Fibroblast of skin of right biceps (primary cell): ENCODE measurements at places on chromosomes 1 and 21.

DNA sequence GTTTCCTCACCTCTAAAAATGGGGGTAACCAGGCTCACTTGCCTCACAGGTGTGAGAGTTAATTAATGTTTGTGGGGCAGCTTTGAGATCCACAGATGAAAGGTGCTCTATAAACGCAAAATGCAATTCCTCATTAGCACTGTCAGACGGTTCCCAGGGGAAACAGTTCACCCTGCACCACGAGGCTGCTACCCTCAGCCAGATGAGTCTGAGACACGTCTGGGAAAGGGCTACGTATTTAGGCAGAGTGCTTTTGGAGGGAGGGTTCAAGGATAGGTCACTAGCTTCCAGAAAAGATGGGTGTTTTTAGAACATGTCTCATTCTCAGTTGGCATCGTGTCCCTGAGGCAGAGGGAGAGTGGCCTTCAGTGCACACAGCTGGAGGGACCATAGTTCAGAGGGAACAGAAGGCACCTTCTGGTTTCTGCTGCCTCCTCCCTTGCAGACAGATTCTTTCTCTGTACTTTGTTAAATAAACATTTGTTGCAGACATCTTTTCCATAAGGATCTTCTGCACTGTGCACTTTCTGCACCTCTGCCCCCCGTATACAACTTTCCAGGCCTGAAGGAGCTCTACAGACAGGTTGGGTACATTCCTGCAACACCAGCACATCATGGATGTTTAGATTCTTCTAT is 139.9 kb downstream of the CLIC6 start:
- DNase-seq, result peak; percentile 84

GRCh38 chr1:52141513-52142219 is at the start of gene ZFYVE9:
TSS of gene ZFYVE9 (plus strand) at chr1:52142089. CDS start at chr1:52233207, 91,118 bp downstream.
- peak; percentile 85 for DNase-seq

DNA sequence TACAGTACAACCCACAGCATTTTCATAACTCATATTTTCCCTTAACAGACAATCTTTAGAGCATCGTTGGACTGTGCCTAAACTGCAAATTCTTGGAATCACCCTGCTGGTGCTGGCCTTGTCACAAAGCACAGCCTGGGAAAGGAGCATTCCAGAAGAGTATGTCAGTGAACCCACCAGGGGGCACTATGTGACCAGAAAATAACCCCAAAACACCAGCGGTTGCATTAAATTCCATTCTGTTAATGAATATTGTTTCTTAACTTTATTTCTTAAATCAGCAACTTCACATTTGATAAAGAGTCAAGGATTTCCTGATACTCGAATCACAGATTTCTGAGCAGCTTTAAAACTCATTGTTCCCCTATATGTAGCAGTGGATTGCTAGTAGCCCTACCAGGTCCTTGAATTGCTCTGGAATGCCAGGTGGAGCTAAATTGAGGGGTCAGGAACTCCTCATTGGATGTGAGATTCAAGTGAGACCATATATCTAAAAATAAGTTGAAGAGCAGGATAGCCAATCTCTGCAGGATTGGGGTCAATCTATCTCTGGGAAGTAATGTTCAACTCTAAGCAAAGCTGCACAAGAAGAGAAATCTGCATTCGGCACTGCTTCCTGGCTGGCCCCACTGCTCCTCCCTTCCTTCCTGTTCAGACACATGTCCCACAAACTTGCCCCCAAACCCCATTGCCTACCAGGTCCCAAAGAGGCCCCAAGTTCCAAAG is 12.7 kb upstream of the RAB4A start:
- peak; percentile 62 for DNase-seq

GRCh38 chr1:164590592-164590991 is 31.6 kb downstream of the PBX1 start:
- no peak for DNase-seq

GRCh38 chr1:45792744-45793143 is 10.7 kb upstream of the MAST2 start:
- DNase-seq, result no peak

GRCh38 chr1:170910273-170910672 is 25.1 kb upstream of the MROH9 start:
- peak; percentile 71 for DNase-seq

DNA sequence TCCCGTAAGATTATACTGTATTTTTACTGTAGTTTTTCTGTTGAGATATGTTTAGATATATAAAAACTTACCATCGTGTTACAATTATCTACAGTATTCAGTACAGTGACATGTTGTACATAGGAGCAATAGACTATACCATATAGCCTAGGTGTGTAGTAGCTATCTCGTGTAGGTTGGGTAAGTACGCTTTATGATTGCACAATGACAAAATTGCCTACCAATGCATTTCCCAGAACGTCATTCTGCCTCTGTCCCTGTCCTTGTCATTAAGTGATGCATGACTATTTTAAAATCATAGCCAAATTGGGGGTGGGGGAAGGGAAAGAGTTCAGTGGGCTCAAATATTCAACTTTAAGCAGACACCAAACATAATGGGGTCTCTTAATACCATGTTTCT is 233.8 kb upstream of the TMEM51 start:
- DNase-seq, result no peak

DNA sequence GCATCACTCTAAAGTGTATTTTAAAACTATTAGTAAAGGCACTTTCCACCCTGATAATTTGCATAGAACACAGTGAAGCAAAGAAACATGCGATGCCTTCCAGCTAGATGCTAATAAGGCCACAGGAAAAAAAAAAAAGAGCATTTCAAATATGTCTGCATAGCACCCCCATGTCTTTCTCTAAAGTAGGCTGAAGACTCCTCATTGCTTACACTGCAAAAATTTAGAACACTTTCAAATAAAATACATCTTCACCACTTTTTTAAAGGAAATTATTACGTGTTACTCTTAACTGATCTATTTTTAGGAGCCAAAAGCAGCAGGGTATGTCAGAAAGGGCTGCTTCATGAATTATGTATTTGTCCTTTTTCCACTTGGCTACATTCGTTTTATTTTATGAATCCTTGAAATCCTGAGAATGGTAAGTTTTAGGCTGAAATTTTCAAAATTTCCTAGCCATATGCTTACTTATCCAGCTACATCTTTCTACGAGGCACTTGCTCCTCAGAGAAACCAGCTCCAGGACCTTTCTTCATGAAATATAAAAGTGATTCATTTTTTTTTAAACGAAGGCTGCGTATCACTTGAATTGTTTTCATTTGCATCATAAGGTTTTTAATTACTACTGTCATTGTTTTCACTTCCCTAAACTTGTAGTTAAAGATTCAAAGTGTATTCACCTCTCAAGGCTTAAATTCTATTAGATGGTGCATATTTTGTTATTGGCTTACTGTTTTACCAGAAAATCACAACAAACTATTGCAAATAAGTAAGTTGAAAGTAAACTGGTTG is 513.0 kb downstream of the PTPRC start:
- no peak for DNase-seq

DNA sequence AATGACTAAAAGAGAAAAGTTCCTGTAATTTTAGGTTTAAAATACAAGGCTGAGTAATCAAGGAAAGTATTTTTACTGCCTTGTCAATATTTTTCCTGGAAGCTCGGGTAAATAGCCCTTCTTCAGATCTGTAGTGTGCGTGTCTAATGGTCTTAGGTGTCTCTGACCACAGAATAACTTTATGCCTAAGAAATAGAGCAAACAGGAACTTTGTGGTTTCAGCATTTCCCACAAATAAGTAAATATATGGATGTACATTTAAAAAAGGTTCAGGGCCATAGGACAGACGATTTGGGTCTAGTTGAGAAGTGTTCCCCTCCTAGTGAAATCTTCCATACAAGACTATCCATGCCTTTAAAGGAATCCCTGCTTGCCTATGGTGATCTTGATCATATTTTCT is 107.0 kb downstream of the ZC3H11B start:
- no peak for DNase-seq

GRCh38 chr1:8629241-8630091 is 188.0 kb downstream of the RERE start:
- peak; percentile 26 for DNase-seq

- peak; percentile 58 for DNase-seq
Observed at GRCh38 chr21:18153063-18153462, 91.6 kb upstream of the CHODL start.
